ENCODE measurements at places on chromosomes 12 and 14.

- DNase-seq = no peak
Measured at GRCh38 chr12:59472273-59472672, 123.6 kb upstream of the SLC16A7 start.

GRCh38 chr12:13788626-13789025 lies 192.8 kb downstream of the GRIN2B start:
- DNase-seq = no peak

- DNase-seq = no peak
Measured at GRCh38 chr12:107405436-107405835, 280.2 kb upstream of the PWP1 start.

DNA sequence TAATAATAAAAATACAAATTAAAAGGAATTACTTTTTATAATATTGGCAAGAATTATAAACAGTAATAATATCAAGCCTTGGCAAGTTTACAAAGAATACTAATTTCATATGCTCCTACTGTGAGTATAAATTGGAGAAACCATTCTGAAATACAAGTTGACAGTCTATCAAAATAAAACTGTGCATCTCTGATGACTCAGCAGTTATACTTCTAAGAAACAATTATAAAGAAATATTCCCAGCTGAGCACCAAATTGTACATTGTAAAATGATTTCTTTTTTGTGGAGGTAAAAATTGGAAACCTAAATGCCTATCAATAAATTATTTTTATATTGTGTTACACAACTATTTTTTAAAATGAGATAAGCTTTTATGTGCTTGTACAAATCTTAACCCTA lies 35.5 kb upstream of the KCNC2 start:
- DNase-seq = no peak

GRCh38 chr12:25852792-25853191 lies 105.7 kb upstream of the RASSF8 start:
- no peak for DNase-seq

- no peak for DNase-seq
Measured at GRCh38 chr14:70987041-70987440, 79.8 kb downstream of the PCNX1 start.

GRCh38 chr12:54413284-54414190 lies 5.5 kb downstream of the ITGA5 start:
- no peak for DNase-seq

DNA sequence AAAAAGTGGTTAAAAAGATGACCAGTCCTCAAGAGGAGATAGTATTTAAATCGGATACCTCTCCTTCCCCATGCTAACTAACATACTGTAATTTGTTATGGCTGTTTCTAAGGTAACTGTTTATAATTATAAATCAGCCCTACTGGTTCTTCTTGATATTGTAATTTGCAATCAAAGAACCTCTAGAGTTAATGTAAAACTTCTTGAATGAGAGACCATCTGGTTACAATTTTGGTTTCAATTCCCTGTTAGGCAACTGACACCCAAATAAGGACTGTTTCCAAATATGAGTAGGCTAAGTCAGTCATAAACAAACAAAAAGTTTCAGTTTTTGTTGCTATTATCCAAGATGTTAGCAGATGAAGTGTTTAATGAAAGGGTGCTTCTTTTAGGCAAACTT lies 120.2 kb upstream of the DNM1L start:
- DNase-seq = no peak

DNA sequence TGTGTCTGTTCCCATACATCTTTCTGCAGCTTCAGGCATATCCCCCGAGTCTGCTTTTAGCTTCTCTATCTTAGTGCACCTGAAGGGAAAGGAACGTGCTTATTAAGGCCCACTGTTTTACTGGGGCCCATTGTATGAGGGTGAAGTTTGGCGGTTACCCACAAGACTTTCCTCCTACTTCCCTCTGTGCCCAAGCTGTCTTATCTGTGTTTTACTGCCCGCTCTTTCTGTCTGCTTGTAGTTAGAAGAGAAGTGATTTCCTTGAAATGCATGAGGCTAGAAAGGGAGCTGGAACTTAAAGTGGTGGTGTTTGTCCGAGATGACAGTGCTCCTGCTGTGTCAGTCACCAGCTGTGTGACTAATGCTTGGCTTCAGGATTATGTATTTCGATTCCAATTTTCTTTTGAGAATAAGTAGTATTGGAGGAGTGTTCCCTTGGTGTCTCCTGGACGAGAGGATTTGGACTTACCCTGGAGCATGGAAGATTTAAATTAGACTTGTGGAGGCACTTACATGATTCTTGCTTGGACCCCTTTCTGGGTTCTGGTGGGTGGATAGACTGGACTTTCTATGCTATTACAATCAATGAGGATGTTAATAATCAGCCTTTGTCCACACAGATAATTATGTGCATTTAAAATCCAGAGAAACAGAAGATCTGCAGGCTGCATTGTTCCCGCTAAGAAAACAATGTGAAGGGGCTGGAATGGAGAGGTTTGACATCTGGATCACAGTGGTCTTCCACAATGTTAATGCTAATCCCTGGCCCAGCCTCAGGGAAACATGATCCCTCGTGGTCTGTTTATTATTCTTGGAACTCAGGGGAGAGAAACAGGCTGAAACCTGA lies 13.9 kb upstream of the KRT86 start:
- no peak for DNase-seq

- no peak for DNase-seq
Measured at GRCh38 chr14:72851635-72852034, 42.3 kb downstream of the DPF3 start.

DNA sequence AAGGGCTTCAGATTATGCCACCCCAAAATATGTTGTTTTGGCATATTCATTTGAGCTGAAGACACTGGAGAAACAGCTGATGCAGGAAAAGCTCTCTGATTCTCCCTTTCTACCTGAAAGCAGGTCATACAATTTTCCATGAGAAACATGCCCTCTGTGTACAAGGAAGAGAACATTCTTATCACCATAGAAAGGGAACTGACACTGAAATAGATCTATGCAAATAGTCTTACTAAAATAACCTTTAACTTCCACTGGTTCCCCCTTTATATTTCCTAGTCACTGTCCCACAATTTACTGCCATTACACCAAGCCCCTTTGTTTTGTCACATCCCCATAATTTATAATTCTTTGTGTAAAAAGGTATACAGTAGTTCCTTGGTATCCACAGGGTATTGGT lies 9.6 kb upstream of the PHC1 start:
- no peak for DNase-seq

GRCh38 chr12:62673028-62673815 lies 206.6 kb downstream of the MON2 start:
- no peak for DNase-seq

DNA sequence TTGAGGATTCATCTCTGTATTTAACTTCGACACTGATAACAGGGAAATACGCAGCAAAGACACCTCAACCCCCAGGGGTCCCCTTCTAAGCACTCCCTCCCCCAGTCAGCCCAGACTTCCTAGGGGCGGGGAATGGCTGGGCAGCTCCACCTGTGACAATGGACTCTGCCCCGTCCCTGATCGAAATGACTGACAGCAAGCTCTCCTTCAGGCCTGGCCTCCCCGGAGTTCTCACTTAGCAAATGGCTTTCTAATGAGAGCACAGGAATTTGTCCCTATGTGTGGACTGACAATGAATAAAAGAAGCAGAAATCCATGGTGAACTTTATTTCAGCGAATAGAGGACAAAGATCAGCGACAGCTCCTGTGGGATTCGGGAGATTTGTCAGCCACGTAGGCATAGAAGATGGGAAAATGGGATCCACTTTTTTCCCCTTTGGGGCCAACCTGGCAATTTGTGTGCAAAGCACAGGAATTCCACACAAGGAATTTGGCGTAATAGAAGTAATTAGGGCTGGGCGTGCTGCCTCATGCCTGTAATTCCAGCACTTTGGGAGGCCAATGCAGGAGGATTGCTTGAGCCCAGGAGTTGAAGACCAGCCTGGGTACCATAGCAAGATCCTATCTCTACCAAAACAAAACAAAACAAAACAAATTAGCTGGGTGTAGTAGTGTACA lies 63.8 kb downstream of the TNFAIP2 start:
- no peak for DNase-seq

- no peak for DNase-seq
Measured at GRCh38 chr14:104209985-104210816, 71.8 kb downstream of the KIF26A start.

GRCh38 chr12:50923361-50924130 lies 28.8 kb upstream of the HIGD1C start:
- peak; percentile 50 for DNase-seq

- no peak for DNase-seq
Measured at GRCh38 chr14:57560681-57561080, 67.0 kb upstream of the CCDC198 start.

- DNase-seq = no peak
Measured at GRCh38 chr12:25328072-25328712, 77.5 kb upstream of the KRAS start.

GRCh38 chr12:107568718-107569117 lies 116.9 kb upstream of the PWP1 start:
- peak; percentile 41 for DNase-seq
